Ovary (tissue), 10 donors: ENCODE measurements at places on chromosomes 7 and 10. TPM values are rescaled to one million over a fixed set of nuclear protein-coding genes. Genes with fewer than 3 reads are reported as not detected.
A peak's percentile ranks its signal among the peaks of the same experiment; 100 is the strongest.

HYAL4 gene
- not detected for total RNA-seq

MRC1 gene
- 32.8 TPM for total RNA-seq

CCDC172 gene
- not detected for total RNA-seq

OR6V1 gene
- not detected for total RNA-seq

GPNMB gene
- 39.5 TPM for total RNA-seq

DENND2A gene
- 36.1 TPM for total RNA-seq

OR2A2 gene
- total RNA-seq: not detected

OR2A42 gene
- total RNA-seq: 0.18 TPM

- peaks cover 10% of the 10 kb centered on the region for H3K4me1 ChIP-seq
- no peaks in the 10 kb centered on the region for H3K27me3 ChIP-seq
- H3K4me3 ChIP-seq: no peak overlapping the region
- H3K27ac ChIP-seq: no peak overlapping the region
- no peak for DNase-seq
Measured at GRCh38 chr7:25314094-25314730, 85.9 kb upstream of the NPVF start.

DNA sequence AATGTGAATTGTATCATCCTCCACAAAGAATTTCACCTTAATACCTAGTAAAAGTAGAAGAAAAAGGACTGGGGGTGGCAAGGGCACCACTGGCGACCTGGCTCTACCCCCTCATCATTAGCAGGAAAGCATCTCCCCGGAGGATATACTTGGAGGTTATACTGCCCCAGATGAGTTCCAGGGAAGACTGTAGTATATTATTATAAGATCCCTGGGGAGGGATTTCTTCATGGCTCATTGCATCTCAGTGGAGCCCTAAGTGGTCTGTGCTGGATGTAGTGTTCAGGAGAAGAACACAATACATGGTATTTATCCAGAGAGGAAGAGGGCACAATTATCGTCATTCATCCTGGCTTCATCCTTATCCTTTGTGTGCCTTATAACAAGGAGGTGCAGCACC lies 14.2 kb upstream of the DYNC1I1 start:
- no peaks in the 10 kb centered on the region for H3K4me1 ChIP-seq
- no peak overlapping the region for H3K4me3 ChIP-seq
- H3K36me3 ChIP-seq: no peaks in the 10 kb centered on the region
- H3K27me3 ChIP-seq: no peaks in the 10 kb centered on the region
- no peak overlapping the region for H3K27ac ChIP-seq

- H3K36me3 ChIP-seq: no peaks in the 10 kb centered on the region
- H3K27ac ChIP-seq: no peak overlapping the region
- no peak for DNase-seq
- no peaks in the 10 kb centered on the region for H3K27me3 ChIP-seq
Measured at GRCh38 chr10:33390046-33390445, 55.6 kb upstream of the NRP1 start.

GRCh38 chr7:47493976-47494911 lies 87.7 kb downstream of the TNS3 start:
- H3K27me3 ChIP-seq: no peaks in the 10 kb centered on the region
- no peak overlapping the region for H3K4me3 ChIP-seq
- peaks cover 18% of the 10 kb centered on the region for H3K4me1 ChIP-seq
- no peak overlapping the region for H3K27ac ChIP-seq

DNA sequence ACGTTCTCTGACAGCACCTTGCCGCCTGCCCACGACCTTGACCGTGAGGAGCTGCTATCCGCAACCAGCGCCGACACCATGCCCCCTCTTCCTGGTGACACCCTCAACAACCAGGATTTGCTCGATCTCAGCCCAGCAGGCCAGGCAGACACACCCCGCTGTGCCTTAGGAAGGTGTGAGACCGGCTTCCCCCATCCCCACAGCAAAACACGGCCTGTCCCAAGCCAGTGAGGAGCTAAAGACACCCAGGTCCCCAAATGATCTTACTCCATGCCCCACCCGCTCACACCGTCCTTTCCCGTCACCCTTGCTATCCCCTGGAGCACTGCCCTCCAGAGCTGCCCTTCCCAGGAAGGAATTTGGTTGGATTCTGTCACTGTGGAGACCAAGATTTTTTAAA lies 21.3 kb upstream of the TTYH3 start:
- no peak for DNase-seq
- H3K36me3 ChIP-seq: no peaks in the 10 kb centered on the region
- H3K4me1 ChIP-seq: no peaks in the 10 kb centered on the region
- no peaks in the 10 kb centered on the region for H3K27me3 ChIP-seq

GRCh38 chr10:69629519-69629896 lies 539 bp upstream of the FAM241B start:
- H3K27me3 ChIP-seq: no peaks in the 10 kb centered on the region
- H3K4me3 ChIP-seq: peak overlapping the region; percentile 54
- H3K4me1 ChIP-seq: peaks cover 1% of the 10 kb centered on the region
- no peak overlapping the region for H3K27ac ChIP-seq
- no peak for DNase-seq
- H3K36me3 ChIP-seq: no peaks in the 10 kb centered on the region

DNA sequence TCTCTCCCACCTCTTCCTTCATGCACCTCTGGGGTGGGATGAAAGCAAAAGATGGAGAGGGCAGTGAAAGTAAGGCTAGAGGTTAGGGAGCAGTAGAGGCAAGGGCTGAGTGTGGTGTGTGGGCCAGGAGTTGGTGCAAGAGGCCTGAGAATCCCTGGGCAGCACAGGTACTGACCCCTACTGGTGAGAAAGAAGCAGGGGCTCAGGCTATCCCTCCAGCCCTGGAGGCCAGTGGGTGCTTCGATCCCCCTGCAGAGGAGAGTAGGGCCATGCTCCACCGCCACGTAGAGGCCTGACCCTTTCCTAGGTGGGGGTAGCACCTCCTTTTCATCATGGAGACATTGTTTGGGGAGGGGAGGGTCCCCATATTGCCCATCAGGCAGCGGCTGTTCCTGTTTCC lies 9.8 kb downstream of the CDHR1 start:
- no peak overlapping the region for H3K27ac ChIP-seq
- H3K27me3 ChIP-seq: no peaks in the 10 kb centered on the region
- DNase-seq: no peak
- no peak overlapping the region for H3K4me3 ChIP-seq
- no peaks in the 10 kb centered on the region for H3K36me3 ChIP-seq

DNA sequence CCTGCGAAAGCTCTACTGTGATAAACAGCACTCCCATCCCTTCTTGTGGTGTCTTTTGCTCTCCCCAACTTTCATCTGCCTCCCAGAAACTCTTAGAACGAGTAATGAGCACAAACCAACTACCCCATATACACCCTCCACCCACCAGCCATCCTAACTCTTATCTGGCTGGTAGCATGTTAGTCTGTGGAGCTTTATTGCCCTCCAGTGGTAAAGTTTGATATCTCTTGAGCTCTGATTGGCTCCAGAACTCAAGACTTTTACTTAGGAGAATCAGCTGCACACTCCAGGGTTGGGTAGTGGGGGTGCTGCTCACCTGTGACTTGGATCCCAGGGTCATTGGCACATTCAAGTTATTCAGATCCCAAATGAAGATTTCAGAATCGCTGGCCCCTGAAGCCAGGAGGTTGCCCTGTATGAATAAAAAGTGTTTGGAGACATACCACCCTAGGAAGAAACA lies 10.9 kb downstream of the SEC31B start:
- no peak overlapping the region for H3K4me3 ChIP-seq
- no peak overlapping the region for H3K27ac ChIP-seq
- DNase-seq: no peak
- no peaks in the 10 kb centered on the region for H3K27me3 ChIP-seq
- no peaks in the 10 kb centered on the region for H3K36me3 ChIP-seq

DNA sequence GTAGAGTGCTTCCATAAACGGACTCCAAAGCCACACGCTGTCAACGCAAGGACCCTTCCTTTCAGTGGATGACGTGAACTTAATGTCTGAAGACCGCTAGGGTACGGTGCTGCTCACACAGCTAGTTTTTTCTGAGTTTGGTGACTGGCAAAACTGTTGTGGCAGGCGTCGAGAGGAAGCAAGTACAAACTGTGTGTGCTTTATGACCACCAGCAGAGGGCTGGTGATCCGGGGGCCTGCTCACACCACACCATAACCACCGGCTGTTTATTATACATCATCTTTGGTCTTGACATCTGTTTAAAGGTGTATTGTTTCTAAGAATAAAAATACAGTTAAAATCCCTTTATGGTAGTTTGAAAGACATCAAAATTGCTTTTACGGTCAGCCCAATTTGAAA lies 37.1 kb upstream of the ATP6V0A4 start:
- H3K4me1 ChIP-seq: no peaks in the 10 kb centered on the region
- H3K36me3 ChIP-seq: no peaks in the 10 kb centered on the region
- DNase-seq: no peak
- no peaks in the 10 kb centered on the region for H3K27me3 ChIP-seq
- no peak overlapping the region for H3K4me3 ChIP-seq
- no peak overlapping the region for H3K27ac ChIP-seq

DNA sequence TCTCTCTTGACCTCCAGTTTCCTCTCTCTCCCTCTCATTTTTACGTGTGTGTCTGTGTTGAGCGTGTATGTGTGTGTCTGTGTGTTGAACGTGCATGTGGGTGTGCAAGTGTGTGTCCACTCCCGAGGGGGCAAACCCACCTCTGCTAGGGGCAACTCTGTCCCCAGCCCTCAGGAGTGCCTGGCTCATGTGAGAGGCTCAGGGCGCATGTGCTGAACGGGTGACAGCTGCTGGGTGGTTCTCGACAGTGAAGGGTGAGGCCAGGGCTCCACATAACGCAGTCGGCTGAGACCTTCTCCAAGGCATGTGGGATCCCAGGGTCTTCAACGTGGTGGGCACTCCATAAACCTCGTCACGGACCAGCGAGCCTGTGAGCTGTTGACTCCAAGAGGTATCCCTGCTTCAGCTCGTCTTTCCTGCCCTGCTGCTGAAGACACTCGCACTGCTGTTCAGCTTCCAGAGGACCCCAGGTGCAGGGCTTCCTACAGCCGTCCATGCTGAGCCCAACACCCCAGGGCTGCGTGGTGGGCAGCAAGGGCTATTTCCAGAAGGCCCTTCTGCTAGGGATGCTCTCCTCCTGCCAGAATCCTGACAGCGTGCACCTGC lies 361.6 kb upstream of the SHH start:
- no peak for DNase-seq
- H3K27ac ChIP-seq: no peak overlapping the region
- no peaks in the 10 kb centered on the region for H3K36me3 ChIP-seq
- no peaks in the 10 kb centered on the region for H3K27me3 ChIP-seq

- no peaks in the 10 kb centered on the region for H3K27me3 ChIP-seq
- H3K4me3 ChIP-seq: no peak overlapping the region
- no peaks in the 10 kb centered on the region for H3K4me1 ChIP-seq
- H3K36me3 ChIP-seq: no peaks in the 10 kb centered on the region
- H3K27ac ChIP-seq: no peak overlapping the region
- no peak for DNase-seq
Measured at GRCh38 chr7:96080027-96080426, 241.9 kb downstream of the SLC25A13 start.

GRCh38 chr7:90642978-90643377 lies 46.9 kb downstream of the CDK14 start:
- DNase-seq: no peak
- no peak overlapping the region for H3K4me3 ChIP-seq
- no peaks in the 10 kb centered on the region for H3K27me3 ChIP-seq
- H3K4me1 ChIP-seq: no peaks in the 10 kb centered on the region
- H3K27ac ChIP-seq: no peak overlapping the region
- no peaks in the 10 kb centered on the region for H3K36me3 ChIP-seq

GRCh38 chr10:91711885-91712680 lies 79.2 kb upstream of the PPP1R3C start:
- H3K36me3 ChIP-seq: no peaks in the 10 kb centered on the region
- H3K27ac ChIP-seq: no peak overlapping the region
- no peak overlapping the region for H3K4me3 ChIP-seq
- no peaks in the 10 kb centered on the region for H3K27me3 ChIP-seq
- H3K4me1 ChIP-seq: no peaks in the 10 kb centered on the region

- no peak overlapping the region for H3K27ac ChIP-seq
- no peaks in the 10 kb centered on the region for H3K36me3 ChIP-seq
- DNase-seq: no peak
- no peak overlapping the region for H3K4me3 ChIP-seq
- H3K4me1 ChIP-seq: peaks cover 10% of the 10 kb centered on the region
Measured at GRCh38 chr10:112738606-112739591, 211.1 kb upstream of the TCF7L2 start.

DNA sequence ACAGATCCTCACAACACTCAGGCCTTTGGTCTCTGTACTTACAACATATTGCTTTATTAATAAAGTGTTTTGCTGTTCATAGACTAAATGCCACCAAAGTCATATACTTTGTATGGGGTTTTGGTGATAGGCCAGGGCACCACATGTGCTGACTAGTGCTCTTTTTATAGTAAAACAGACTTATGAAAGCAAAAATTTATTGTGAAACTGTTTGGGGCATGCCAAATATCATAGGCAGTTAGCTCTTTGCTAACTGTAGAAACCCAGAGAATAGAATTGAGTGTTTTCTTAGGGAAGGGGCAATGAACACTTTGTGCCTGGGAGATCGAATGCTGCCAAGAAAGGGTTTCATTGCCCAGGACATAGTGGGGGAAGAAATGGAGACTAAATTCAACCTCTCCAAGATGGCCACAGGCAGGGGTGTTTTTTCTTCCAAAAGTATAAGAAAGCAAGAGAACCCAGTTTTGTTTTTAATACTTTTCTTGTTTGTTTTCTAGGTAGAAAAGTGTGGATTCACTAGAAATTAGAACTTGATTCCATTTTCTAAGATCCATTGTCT lies 142.7 kb downstream of the TRIL start:
- no peak overlapping the region for H3K4me3 ChIP-seq
- no peaks in the 10 kb centered on the region for H3K36me3 ChIP-seq
- no peak overlapping the region for H3K27ac ChIP-seq
- H3K27me3 ChIP-seq: no peaks in the 10 kb centered on the region
- DNase-seq: no peak
- H3K4me1 ChIP-seq: peaks cover 1% of the 10 kb centered on the region
